Stimulated activated CD8-positive, alpha-beta memory T cell treated with anti-CD3 and anti-CD28 coated beads, Interleukin-12 subunit alpha, Interleukin-12 subunit beta, amount 100 ng/mL, for 1 hour (primary cell): ENCODE measurements at places on chromosomes 3 and 15.

- DNase-seq = no peak
Measured at GRCh38 chr15:58381697-58382096, 50.1 kb upstream of the LIPC start.

GRCh38 chr15:42344763-42345162 lies 14.5 kb upstream of the CAPN3 start:
- no peak for DNase-seq

GRCh38 chr15:65305776-65306175 lies 1.3 kb downstream of the RNU5B-1 start:
- DNase-seq = no peak

- no peak for DNase-seq
Measured at GRCh38 chr3:151443583-151443982, 17.3 kb downstream of the IGSF10 start.

GRCh38 chr15:70008697-70009290 lies 88.9 kb downstream of the TLE3 start:
- no peak for DNase-seq

DNA sequence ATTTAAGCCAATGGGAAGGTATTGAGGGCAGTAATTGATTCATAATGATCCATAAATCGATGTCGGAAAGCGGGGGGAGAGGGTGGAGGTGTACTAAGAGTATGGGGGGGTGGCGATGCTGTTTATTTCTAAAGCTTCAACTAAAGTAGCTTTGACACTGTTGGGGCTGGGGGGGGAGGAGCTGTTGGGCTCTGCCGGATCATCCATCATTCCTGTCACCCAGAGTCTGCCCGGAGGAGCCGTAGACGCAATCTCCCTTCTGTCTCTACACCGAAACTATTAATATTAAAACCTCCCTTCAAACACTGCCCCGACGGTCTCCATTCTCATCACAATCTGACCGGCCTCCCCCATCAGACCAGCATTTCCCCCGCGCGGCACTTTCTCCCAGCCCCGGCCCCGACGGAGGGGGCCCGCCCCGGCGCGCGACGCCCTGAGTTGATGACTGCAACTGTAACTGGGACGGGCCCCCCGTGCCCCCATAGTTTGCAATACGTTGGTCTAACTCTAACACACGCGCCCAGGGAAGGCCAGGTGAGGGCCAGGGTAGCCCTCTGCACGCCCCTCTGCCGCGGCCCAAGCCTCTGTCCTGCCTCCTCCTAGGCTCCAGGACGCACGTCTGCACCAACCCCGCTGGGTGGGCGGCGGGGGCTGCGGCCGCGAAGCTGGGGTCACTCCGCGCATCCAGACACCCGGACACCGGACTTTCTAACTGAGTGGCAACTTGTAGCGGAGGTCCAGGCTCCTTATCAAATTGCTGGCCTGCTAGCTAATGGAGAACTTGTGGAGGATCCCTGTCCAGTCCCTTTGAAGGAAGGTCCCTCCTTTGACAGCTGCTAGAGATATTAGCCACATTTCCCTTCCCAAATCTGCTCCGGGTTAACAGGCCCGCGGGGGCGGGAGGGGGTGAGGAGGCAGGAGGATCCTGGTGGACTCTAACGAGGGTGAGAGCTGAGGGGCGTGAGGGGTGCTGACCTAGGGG lies 212.0 kb downstream of the MEIS2 start:
- no peak for DNase-seq

GRCh38 chr3:129602730-129603560 lies 3.5 kb downstream of the PLXND1 start:
- no peak for DNase-seq

DNA sequence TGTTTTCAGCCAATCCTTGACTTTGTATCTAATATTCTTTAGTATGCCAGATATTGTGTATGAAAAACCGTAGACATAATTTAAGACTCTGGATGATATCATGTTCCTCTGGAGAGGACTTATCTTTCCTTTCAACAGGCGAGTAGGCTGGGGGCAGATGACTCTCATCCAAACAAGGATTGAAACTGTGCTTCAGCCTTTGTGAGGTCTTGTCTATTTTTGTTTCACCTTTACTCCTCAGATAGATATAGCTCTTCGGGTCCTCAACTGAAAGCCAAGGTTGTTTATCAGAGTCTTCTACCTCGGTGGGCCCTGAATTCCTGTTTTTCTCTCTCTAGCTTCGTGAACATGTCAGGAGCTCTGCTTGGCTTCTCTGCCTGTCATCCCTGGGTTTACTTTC lies 66.0 kb downstream of the C3orf20 start:
- no peak for DNase-seq

- DNase-seq = no peak
Measured at GRCh38 chr15:77483425-77484140, 62.9 kb downstream of the HMG20A start.

- DNase-seq = no peak
Measured at GRCh38 chr3:97515076-97515475, 249.5 kb upstream of the ARL6 start.

- no peak for DNase-seq
Measured at GRCh38 chr3:18443665-18444594, 18.8 kb upstream of the SATB1 start.

DNA sequence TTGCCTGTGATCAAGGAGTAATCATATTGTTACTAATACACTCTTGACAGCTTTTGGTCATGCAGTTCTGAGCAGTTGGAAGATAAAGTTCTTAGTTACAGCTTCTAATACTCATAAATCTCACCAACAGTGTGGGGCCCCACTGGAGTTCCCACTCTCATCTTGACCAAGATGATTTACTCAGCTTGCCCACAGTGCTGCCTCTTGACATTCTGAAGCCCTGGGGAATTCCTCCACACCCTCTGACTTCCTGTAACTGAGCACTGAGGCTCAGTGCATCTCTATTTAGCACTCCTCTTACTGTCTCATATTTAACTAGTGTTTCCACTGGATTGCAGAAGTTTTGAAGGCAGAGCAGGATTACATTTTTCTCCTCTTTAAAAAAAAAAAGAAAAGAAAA lies 1.9 kb upstream of the ARL6IP5 start:
- DNase-seq = peak; percentile 41

DNA sequence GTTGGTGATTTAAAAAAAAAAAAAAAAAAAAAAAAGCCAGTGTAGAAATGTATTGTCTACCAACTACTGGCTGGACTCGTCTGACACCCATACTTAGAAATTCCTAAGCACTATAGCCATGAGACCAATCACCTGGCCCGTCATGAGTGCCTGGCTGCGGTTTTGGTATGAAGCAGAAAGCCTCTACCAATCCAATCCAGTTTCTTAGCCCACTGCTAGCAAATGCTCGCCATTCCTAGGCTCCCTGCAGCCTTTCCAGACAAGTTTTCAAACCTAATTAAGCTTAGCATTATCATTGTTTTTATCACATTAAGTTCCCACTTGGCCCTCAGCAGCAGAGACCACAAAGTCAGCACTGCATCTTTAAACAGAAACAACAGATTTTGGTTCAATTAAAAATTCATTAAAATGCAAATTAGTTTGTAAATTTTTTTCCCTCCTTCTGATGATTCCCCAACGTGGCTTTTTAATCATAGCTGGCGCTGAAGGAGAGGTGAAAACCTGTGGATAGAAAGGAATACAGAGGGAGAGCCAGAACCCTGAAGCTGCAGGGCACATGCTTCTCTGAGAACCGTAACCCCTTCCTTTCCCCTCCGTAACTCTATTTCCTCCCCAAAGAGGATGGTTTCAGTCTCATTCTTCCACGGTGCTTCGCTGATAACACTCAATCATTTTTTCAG lies 32.2 kb upstream of the ST8SIA2 start:
- DNase-seq = no peak

GRCh38 chr3:19596408-19596807 lies 337.6 kb downstream of the EFHB start:
- DNase-seq = no peak

DNA sequence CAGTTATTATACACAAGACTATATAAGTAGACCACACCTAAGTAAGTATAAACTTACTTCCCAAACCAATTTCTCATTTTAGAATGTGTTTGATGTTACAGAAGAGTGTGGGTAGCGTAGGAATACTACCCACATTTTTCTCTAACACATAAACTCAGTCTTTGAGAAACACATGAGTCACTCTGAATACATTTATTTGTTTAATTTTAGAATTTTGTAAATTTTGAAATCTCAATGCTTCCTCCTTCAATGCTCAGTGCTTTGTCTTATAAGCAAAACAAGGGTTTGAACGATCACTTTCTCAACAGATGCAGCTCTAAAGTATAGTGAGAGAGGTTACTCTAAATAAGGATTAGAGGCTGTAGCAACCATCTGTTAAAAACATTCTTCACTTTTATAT lies 700.8 kb downstream of the SI start:
- DNase-seq = no peak

DNA sequence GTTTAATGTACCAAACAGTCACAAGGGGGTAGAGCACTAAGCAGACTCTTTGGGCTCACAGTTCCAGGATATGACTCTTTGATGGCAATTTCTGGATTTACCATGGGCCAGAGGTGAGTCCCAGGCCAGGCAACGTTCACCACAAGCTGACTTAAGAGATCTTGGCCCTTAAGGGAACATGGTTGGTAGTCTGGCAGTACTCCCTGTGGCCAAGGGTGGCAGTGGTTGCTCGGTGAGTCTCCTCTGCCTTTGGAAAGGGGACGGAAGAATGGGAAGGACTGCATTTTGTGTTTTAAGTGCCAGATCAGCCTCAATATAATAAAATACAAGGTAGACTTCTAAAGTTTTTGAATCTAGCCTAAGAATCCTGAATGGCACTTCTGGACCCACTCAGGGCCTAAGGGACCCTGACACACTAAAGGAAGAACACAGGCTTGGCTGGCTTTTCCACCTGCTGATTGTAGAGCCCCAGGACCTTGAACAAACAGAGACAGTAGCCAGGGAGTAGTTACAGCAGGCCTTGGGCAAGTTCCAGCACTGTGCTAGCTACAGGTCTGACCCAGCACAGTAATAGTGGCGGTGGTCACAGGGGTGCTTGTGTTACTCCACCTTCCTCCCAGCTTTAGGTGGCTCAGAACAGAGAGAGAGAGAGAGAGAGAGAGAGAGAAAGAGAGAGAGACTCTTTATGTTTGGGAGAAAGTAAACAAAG lies 730.7 kb upstream of the ALCAM start:
- DNase-seq = no peak

GRCh38 chr3:79848876-79849275 lies 81.1 kb upstream of the ROBO1 start:
- no peak for DNase-seq

DNA sequence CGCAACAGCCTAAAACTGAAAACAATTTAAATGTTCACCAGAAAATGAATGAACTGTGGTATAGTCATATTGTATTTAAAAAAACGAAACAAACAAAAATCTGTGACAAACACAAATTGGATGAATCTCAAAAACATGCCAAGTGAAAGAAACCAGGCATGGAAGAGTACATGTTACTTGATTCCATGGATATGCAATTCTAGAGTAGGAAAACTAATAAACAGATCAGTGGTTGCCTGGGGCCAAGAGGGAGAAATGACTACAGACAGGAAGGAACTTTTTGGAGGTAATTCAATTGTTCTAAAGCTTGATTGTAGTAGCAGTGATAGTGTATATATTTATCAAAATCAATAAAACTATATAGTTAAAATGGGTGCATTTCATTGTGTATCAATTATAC lies 16.8 kb downstream of the UBE3A start:
- DNase-seq = no peak

- DNase-seq = no peak
Measured at GRCh38 chr3:18738393-18739098, 313.4 kb upstream of the SATB1 start.

- DNase-seq = no peak
Measured at GRCh38 chr3:184345317-184346144, 8.1 kb downstream of the FAM131A start.

GRCh38 chr3:132504375-132504933 lies 87.2 kb downstream of the DNAJC13 start:
- DNase-seq = no peak

GRCh38 chr15:56038015-56038414 lies 44.6 kb upstream of the NEDD4 start:
- DNase-seq = no peak

DNA sequence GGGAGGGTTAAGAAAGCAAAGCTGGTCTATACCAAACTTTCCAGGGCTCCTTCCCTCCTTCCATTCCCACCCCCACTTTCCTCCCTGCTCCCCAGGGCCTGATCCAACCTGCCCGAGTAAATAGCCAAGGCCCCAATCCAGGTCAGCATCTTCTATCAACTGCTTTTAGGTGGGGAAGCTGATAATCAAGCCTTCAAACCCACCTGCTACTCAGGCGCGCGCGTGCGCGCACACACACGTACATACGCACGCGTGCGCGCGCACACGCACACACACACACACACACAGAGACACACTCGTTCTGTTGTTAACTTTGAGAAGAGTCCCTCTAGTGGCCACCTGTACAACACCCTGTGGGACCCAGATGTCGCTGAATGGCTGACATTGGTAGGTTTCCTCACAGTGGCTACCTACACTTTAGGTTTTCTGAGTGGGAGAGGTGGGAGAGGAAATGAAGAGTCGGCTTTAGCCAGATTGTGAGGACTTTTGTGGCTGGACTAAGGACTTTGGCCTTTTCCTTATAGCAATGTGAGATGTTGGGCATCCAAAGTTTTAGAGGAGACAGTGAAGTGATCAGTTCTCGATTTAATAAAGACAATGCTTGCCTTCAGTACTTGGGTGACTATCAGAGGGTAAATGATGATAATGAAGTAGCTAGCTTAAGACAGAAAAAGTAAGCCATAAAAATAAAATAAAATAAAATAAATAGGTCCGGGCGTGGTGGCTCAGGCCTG lies 179.9 kb upstream of the C2CD4B start:
- peak; percentile 17 for DNase-seq

DNA sequence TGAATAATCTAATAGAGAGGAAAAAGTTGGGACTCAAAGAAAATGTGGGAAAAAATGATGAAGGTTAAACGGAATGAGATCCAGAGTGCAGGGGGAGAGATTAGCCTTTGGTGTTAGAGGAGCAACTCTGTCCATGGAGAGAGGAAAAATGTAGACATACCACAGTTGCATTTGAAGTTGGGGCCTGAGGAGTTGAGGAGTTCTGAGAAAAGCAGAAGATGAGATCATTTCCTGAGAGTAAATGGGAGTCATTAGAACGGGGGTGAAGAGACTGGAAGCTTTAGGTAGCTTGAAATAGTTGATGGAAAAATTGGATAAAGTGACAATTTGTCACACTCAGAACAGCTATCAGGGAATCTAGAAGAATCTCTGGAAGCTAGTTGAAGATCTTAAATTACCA lies 7.3 kb downstream of the CCR5AS start:
- DNase-seq = no peak

GRCh38 chr15:42593143-42593542 lies 17.7 kb downstream of the STARD9 start:
- DNase-seq = no peak
